ENCODE measurements at places on chromosomes 16 and 17. TPM values are rescaled to one million over a fixed set of nuclear protein-coding genes. Genes with fewer than 3 reads are reported as not detected.

MYH2 gene
- not detected for polyA plus RNA-seq

GRCh38 chr17:7380321-7380720, 568 bp upstream of the TNK1 start:
- no peak for DNase-seq

GRCh38 chr16:85239239-85239638, 127.0 kb upstream of the CIBAR2 start:
- DNase-seq = no peak

DNA sequence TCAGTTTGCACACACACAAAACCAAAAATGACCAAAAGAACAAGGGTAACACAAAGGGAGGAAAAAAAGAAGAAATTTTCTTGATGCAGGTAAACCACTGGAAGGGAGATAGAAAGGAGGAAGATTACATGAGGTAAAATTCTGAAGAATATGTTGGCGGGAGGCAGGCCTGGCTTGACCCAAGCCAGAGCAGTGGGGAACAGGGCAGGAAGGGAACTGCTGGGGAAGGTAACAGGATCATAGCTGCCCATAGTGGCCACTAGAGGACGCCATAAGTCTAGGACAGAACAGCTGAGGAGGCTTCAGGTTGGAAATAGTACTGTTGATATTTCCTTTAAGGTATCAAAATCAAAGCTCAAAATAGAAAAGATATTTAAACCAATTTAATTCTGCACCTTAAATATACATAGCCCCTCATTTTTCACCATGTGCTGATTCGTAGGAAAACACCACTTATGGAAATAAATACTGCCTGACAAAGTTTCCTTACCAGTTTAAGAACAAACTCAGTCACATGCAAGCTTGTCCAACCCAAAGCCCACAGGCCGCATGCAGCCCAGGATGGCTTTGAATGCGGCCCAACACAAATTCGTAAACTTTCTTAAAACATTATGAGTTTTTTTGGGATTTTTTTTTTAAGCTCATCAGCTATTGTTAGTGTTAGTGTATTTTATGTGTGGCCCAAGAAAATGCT, 15.5 kb downstream of the VPS35 start:
- no peak for DNase-seq

DNA sequence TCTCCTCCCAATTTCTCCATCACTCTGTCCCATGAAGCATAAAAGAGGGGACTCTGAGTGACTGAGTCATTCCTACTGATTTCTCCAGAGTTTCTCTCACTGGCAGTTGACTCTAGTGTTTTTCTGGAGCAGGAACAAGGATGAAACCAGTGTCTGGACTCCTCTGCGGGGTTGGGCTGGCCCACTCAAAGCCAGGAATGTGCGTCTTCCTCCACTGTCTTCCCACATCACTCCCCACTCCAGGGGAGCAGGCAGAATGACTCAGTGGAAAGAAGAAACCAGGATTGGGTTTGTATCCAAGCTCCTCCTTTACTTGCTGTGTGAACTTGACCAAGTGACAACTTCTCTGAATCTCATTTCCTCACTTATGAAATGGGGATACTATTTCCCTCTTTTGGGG, 497.5 kb upstream of the SALL1 start:
- no peak for DNase-seq

- no peak for DNase-seq
Observed at GRCh38 chr16:17515421-17516210, 44.9 kb upstream of the XYLT1 start.

DPEP1 gene
- not detected for polyA plus RNA-seq

NDUFAB1 gene
- 97.6 TPM for polyA plus RNA-seq

GPT2 gene
- polyA plus RNA-seq = 23.0 TPM

DNA sequence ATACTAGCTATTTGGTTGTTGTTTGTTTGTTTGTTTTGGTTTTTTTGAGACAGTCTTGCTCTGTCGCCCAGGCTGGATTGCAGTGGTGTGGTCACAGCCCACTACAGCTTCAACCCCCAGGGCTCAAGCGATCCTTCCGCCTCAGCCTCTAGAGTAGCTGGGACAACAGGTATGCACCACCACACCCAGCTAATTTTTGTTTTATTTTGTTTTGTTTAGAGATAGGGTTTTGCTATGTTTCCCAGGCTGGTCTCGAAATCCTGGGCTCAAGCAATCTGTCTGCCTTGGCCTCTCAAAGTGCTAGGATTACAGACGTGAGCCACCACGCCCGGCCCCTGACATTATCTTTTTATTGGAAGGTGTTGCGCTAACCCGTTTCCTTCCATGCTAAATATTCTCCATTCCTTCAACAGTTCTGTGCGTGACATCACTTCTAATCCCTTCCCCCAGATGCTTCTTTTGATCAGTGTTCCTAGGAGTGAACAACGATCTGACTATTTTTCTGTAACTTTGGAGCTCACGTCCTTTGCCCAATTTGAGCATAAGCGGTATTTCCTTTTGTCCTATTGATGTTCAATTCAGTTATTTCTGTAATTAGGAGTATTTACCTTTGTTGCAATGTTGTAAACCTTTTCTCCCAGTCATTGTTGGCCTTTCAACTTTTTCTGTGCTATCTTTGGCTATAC, 30.2 kb upstream of the EMP2 start:
- DNase-seq = no peak

- DNase-seq = no peak
Observed at GRCh38 chr17:79841369-79842135, 2.3 kb upstream of the CBX4 start.
